ENCODE measurements at places on chromosomes 6 and 20.

DNA sequence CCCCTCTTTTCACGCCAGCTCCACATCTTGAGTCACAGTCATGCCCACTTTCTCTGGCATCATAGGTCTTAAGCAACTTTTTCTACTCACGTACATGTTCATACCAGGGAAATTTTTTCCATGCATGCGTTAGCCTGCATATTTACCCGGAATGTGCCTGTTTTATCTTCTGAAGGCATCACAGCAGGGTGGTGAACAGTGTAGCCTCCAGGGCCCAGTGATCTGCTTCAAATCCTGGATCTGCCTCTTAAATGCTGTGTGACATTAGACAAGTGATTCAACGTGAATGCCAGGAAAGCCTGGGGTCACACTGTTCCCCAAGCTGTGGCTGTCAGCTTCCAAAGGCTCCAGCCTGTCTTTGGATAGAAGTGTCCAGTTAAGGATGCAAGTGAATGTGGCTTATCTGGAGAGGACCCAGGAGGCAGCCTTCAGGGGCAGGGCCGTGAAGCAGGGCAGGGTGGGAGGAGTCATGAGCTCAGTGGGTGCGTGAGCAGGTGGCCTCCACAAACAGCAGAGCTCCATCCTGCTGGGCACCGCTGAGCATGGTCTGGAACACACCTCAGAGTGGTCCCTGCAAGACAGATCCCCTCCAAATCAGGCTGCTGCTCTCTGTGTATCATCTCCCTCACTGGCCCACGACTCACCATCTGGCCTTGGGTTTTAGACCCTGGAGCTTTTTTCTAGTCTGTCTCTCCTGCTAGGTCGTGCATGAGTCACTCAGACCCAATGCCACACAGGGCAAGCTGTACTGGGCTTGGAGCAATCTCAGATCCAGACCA is 30.4 kb upstream of the CD93 start:
- no peak for DNase-seq

DNA sequence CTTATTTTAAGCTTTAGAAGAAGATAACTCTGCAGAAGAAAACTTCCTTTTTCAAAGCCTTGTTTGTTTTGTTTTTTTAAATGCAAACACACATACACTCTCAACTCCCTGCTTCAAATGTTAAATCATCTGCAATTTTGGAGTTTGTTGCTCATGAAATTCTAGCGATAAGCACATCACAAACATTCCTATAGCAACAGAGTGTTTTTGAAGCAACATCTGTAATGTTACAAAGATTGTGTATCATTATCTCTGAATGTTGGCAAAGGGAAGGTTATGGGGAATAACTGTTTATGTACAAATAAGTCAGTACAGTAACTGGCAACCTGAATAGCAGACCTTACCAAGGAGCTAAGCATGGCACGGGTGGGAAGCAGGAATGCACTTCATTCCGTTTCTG is 84.8 kb upstream of the MRPS10 start:
- no peak for DNase-seq

DNA sequence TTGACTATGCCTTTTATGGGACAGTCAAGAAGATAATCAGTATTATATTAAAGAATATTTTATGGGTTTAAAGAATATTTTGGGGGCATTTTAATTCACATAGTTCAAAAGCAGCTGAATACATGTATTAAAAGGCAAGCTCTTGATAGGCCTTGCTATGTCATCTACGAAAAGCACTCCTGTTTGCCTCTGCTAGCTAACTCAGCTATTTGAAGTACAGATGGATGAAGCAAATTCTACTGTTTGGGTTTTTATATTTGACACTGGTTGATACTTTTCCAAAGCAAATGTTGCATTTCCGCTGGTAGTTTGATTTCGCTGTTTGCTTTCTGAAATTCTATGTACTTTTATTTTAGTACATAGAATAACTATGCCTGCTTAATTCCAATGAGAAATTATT is 47.0 kb downstream of the SLC22A3 start:
- DNase-seq = no peak

DNA sequence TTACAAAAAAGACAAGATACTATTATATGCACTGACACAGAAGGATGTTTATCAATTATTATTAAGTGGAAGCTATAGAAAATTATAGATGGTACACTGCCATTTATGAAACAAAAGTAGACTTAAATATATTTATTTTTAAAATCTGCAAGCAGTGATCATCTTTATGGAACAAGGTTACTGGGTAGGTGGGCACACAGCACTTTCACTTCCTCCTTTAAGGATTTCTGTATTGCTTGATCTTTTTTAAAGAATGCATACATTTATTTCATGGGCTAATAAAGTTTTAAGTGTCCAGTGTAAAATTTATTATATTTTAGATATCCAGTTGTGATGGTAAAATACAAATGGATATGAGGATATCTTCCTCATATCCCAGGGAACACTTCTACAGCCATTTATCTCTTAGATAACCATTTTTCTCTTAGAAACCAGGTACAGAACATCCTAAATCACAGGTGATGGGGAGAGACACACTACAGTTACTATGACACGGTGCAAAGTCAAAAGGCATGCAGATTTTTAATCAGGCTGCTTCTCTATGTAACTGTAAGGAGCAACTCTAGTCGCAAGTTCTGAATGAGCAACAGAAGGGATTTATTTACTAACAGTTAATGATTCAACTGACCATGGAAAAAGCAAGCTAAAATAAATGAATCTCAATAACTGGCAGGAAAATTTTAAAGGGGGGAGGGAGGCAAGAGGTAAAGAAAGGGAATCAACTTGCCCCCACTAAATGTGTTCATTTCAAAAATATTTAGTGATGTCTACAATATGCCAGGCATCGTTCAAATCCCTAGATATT is 2.2 kb downstream of the FBXL4 start:
- DNase-seq = no peak

All from substantia nigra (tissue), 51 donors.